ENCODE measurements at places on chromosomes 5 and 9. TPM values are rescaled to one million over a fixed set of nuclear protein-coding genes. Genes with fewer than 3 reads are reported as not detected.
A peak's percentile ranks its signal among the peaks of the same experiment; 100 is the strongest.

DNA sequence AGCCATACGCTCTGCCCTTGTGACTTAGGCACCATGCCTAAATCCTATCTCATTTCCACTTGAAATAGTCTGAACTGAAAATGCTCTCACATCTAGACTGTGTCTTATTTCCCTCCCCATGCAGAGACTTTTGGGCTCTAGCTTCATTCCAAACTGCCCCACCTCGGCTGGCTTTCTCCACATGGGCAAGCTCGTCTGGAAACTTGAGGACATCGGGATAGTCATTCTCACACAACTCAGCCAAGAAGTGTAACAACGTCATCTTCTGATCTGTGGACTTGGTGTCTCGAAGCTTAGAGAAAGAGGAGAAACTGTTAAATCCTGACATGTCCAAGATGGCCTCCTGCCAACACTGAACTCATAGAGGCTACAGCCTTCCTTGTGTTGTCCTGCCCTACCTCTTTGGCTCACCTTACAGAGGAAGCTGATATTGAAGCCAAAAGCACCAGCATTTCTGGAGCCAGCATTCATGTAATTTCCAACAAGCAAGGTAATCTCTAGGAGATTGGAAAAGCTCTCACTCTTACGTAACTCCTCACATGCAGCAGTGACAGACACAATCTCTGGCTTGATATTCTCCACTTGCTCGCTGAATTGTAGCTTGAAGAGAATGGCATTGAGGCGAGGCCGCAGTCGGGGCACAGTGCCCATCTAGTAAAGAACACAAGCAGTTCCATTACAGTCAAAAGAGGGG lies 39.6 kb downstream of the PCDHGC5 start:
- H3K27ac ChIP-seq = peak overlapping the region; percentile 29
- no peaks in the 10 kb centered on the region for H3K27me3 ChIP-seq
- no peak overlapping the region for H3K4me3 ChIP-seq
- DNase-seq = no peak
- H3K4me1 ChIP-seq = peaks cover 23% of the 10 kb centered on the region

DNA sequence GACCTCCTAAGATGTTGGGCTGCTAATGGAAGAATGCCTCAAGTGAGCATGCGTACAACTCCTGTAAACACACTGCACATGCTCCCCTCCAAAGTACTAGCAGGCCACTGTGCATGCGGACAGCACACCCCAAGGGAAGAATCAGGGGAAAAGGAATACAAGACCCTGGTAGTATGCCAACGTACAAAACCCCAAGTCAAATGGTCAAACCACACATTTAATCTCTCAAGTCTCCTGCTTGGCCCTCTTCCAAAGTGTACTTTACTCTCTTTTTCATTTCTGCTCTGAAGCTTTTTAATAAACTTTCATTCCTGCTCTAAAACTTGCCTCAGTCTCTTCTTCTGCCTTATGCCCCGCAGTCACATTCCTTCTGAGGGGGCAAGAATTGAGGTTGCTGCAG lies 466.4 kb downstream of the DMRTA1 start:
- no peaks in the 10 kb centered on the region for H3K4me1 ChIP-seq
- no peak for DNase-seq

DNA sequence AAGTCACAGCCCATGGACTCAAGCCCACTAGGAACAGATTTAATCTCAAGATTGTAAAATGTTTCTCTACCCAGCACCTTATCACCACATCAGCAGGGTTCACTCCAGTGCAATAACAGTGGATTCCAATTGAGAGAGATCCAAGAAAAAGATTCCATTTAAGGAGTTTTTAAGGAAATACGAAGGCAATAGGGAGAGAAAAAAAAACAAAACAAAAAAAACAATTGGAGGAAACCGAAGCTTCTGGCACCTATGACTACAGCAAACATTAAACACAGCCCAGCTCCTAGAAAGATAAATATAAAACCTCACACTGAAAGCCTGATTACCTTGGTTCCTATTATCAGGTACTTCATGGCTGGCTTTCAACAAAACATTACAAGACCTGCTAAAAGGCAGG lies 192.7 kb downstream of the DAB2IP start:
- no peaks in the 10 kb centered on the region for H3K4me1 ChIP-seq
- no peaks in the 10 kb centered on the region for H3K36me3 ChIP-seq

DNA sequence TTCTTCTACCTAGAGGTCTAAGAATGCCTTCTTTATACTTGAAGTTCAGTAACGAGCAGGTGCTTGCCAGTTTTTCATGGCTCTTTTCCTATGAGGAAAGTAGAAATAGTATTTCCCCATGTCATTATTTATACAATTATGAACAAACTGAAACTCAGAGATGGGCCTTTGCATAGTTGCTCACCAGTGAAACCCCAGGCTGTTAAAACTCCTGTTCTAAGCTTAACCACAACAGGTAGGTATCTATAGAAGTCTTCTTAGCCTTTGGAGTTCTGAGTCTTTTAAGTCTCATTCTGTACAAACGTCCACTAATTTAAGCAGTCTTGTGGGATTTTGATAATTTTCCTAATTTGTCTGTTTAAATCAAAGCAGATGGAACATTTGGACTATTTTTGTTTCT lies 90.1 kb downstream of the STARD4 start:
- H3K4me3 ChIP-seq = no peak overlapping the region
- H3K27me3 ChIP-seq = no peaks in the 10 kb centered on the region
- no peaks in the 10 kb centered on the region for H3K36me3 ChIP-seq
- H3K27ac ChIP-seq = no peak overlapping the region

DNA sequence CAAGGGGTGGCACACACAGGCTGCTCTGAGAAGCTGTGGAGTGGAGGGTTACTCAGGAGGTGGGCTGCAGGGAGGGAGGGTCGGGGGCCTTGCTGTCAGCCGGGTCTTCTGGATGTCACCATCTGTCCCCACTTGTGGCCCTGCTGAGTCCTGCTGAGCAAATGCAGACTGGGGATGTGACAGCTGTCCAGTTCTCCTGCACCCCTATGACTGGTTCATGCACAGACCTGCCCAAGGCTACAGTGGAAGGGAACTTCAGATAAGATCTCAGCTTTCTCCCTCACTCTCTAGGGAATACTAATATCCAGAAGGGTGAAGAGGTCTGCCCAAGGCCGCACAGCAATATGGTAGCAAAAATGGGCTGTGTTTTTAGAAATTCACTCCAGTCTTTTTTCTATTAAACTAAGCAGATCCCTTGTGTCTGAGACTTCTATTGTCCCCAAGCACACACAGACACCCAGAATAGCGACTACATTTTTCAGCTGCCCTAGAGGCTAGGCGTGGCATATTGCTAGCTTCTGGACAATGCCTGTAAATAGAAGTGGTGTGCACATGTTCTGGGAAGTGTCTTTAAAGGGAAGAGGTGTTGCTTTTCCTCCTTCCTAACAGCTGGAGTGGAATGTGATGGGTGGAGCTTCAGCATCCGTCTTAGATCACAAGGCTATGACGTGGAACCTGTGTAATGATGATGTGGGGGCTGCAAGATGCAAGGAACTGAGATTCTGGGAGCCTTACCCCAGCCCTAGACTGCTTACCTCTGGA lies 51.1 kb upstream of the TBC1D2 start:
- H3K4me1 ChIP-seq = no peaks in the 10 kb centered on the region
- H3K36me3 ChIP-seq = no peaks in the 10 kb centered on the region
- DNase-seq = no peak

GRCh38 chr5:129496421-129496820 lies 36.3 kb downstream of the ADAMTS19 start:
- H3K27ac ChIP-seq = no peak overlapping the region
- no peaks in the 10 kb centered on the region for H3K4me1 ChIP-seq
- no peaks in the 10 kb centered on the region for H3K27me3 ChIP-seq
- H3K36me3 ChIP-seq = no peaks in the 10 kb centered on the region
- no peak for DNase-seq

- H3K27ac ChIP-seq = no peak overlapping the region
- no peaks in the 10 kb centered on the region for H3K27me3 ChIP-seq
- H3K4me1 ChIP-seq = no peaks in the 10 kb centered on the region
- no peak overlapping the region for H3K4me3 ChIP-seq
Observed at GRCh38 chr5:13595978-13596377, 348.5 kb downstream of the DNAH5 start.

- H3K27me3 ChIP-seq = no peaks in the 10 kb centered on the region
- H3K27ac ChIP-seq = no peak overlapping the region
- no peaks in the 10 kb centered on the region for H3K4me1 ChIP-seq
- H3K36me3 ChIP-seq = no peaks in the 10 kb centered on the region
- peak; percentile 60 for DNase-seq
- no peak overlapping the region for H3K4me3 ChIP-seq
Observed at GRCh38 chr5:97405941-97406340, 222.9 kb upstream of the RIOK2 start.

GRCh38 chr5:27472000-27472763 lies 433.8 kb upstream of the CDH9 start:
- DNase-seq = no peak
- H3K27ac ChIP-seq = no peak overlapping the region
- H3K27me3 ChIP-seq = no peaks in the 10 kb centered on the region
- no peaks in the 10 kb centered on the region for H3K36me3 ChIP-seq
- H3K4me3 ChIP-seq = no peak overlapping the region

GRCh38 chr5:9230355-9230754 lies 315.5 kb downstream of the SEMA5A start:
- H3K27me3 ChIP-seq = no peaks in the 10 kb centered on the region
- no peaks in the 10 kb centered on the region for H3K4me1 ChIP-seq
- H3K36me3 ChIP-seq = no peaks in the 10 kb centered on the region

- DNase-seq = no peak
- H3K27me3 ChIP-seq = no peaks in the 10 kb centered on the region
- H3K4me3 ChIP-seq = no peak overlapping the region
- H3K4me1 ChIP-seq = no peaks in the 10 kb centered on the region
- no peaks in the 10 kb centered on the region for H3K36me3 ChIP-seq
Observed at GRCh38 chr9:75505654-75506053, 384.8 kb upstream of the PCSK5 start.

GRCh38 chr9:81814794-81815464 lies 113.3 kb upstream of the SPATA31D4 start:
- peak overlapping the region; percentile 76 for H3K27ac ChIP-seq
- no peaks in the 10 kb centered on the region for H3K4me1 ChIP-seq
- H3K36me3 ChIP-seq = no peaks in the 10 kb centered on the region

DNA sequence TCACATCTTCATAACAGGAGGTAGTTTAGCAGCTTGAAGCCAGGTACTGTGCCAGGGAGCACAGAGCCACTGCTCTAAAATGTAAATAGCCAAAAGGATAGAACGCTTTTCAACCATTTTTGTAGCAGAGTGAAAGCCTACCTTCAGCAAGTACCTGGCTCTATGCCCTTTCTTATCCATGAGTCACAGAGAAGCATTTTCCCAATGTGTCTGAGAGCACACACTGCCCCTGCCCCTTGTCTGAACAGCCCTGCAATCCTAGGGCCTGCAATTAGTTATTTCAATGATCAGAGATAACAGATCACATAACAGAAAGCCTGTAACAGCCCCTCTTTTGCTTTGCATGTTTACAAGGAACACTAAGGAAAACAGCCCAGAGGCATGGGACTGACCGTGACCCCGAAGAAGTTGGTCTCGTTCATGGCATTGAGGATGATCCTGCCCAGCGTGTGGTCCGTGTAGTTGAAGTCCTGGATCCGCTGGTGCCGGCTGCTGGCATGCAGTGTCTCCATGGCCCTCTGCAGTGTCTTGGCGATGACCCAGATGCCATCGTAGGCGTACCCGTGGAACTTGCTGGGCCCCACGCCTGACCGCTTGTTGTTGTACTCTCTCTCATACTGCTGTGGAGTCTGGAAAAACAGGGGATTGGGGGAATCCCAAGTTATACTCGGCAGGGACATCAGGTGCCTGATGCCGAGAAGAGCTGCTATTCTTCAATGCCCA lies 198.3 kb upstream of the TBC1D2 start:
- H3K36me3 ChIP-seq = no peaks in the 10 kb centered on the region
- no peak for DNase-seq
- no peaks in the 10 kb centered on the region for H3K4me1 ChIP-seq
- no peaks in the 10 kb centered on the region for H3K27me3 ChIP-seq

The IL11RA gene
- total RNA-seq = 26.1 TPM

The DMRTA1 gene
- 0.14 TPM for total RNA-seq

The CCDC152 gene
- total RNA-seq = 0.83 TPM

The SLC36A2 gene
- not detected for total RNA-seq

The PIP5K1B gene
- total RNA-seq = 4.3 TPM

The PCDHGA11 gene
- total RNA-seq = 2.5 TPM

All from spleen (tissue), 13 donors.